ENCODE measurements at places on chromosomes 13 and 19.
A peak's percentile ranks its signal among the peaks of the same experiment; 100 is the strongest.

DNA sequence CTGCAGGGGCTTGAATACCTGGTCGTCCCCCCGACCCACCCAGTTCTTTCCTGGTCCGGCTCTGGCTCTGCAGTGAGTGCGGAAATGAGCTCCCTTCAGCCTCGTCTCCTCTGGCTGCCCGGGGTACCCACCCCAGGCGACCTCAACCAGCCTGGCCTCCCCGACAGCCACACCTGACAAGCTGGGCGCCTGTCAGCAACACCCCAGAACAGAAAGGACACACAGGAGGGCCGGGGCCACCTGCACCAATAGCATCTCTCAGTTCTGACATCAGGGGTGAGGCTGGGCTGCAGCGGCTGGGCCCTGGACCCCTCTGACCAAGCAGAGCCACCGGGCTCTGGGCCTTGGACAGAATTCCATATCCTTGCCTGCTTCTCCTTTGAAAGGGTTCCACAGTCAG is 19.7 kb downstream of the SUGP1 start:
- no peak for DNase-seq

DNA sequence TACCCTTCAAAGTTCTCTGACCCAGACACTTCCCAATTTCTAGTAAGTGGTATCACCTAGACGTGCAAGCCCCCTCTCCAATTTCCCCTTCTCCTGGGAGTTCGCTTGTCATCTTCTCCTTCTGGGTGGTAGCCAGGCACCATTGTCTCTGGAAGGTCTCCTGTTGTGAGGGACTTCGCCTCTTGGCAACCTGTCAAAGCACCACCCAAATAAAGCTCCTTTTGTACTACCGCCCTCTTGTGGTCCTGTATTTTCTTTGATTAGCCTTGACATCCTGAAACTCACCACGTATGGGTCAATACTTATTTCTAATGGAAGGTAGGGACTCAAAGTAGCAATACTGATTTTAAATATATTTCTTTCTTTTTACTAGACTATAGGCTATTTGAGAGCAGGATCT is 8.2 kb downstream of the GPC5 start:
- peak; percentile 57 for DNase-seq

DNA sequence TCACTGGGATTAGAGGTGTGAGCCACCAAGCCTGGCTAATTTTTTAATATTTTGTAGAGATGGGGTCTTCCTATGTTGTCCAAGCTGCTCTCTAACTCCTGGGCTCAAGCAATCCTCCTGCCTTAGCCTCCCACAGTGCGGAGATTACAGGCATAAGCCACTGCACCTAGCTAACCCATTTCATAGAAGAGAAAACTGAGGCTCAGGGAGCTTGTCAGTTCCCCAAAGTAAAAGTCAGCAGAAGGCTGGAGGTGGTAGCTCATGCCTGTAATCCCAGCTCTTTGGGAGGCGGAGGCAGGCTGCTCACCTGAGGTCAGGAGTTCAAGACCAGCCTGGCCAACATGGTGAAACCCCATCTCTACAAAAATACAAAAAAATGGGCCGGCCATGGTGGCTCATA is 8.8 kb upstream of the HOMER3 start:
- DNase-seq: no peak

GRCh38 chr13:33722216-33722915 is 95.6 kb upstream of the RFC3 start:
- DNase-seq: peak; percentile 5

- no peak for DNase-seq
Observed at GRCh38 chr13:33515146-33515545, 229.6 kb upstream of the STARD13 start.

DNA sequence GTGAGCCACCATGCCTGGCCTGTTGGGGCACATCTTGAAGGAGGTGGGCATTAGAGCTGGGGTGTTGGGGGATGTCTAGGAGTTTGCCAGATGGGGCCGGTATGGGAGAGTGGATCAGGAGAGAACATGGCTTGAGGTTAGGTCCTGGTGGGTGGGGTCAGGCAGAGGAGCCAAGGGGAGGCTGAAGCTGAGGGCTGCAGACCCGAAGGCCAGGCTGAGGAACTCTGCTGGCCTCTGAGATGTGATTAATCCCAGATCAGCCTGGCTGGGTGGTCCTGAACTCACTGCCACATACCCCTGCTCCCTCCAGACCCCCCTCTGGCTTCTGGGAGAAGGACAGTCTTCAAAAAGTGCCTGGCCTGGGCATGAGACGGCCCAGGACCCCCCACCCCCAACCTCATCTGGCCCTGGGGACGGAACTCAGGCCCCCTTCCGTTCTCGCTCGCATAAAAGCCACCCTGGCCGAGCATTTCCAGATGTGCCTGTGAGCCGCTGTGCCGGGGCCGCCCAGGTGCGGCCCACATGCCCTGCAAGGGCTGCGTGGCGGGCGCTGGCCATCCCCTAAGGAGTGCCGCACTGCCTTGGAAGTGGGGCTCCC is 2.7 kb downstream of the FSTL3 start:
- no peak for DNase-seq

DNA sequence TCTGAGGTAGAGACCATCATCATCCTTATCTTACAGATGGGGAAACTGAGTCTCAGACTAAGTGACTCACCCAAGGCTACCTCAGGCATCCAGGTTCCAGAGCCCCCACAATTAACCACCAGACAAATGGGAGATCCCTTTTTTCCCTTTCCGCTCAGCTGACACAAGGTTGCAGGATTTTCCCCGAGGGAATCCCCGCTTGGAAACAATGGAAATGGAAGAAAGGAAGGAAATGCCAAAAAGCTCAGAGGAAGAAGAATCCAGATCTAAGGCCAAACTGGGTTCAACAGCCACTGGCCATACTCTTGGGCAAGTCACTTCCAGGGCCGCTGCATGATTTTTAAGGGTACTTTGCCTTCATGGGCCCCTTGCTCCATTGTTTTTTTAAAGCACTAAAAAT is 1.6 kb downstream of the ZNF71 start:
- no peak for DNase-seq

DNA sequence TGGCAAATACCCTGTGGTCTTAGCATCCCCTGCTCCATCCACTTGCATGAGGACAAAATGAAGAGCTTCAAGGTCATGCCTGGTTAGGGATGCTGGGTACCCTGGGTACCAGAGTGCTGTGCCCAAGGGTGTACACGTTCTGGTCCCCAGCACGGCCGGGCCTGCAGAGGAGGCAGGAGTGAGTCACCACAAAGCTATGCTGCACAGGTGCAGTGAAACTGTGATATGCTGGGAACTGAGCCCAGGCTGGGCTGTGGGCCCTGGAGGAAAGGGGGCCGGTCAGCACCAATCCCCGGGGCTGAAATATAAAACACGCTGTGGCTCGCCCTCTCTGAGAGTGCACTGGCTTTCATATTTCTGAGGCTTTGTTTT is 95.1 kb downstream of the TSHZ3 start:
- no peak for DNase-seq

DNA sequence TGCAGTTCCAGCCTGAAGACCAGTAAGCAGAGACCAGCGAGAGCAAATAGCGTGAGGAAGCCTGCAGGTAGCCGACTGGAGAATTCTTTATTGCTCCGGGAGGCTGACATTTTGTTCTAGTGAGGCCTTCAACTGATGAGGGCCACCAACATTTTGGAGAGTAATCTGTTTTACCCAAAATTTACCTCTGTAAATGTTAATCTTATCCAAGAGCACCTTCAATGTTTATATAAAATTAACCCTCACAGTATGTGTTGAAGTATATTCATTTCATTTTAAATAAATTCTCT is 546.4 kb upstream of the SLITRK5 start:
- DNase-seq: no peak

- no peak for DNase-seq
Observed at GRCh38 chr13:30234619-30235162, 72.7 kb downstream of the KATNAL1 start.

DNA sequence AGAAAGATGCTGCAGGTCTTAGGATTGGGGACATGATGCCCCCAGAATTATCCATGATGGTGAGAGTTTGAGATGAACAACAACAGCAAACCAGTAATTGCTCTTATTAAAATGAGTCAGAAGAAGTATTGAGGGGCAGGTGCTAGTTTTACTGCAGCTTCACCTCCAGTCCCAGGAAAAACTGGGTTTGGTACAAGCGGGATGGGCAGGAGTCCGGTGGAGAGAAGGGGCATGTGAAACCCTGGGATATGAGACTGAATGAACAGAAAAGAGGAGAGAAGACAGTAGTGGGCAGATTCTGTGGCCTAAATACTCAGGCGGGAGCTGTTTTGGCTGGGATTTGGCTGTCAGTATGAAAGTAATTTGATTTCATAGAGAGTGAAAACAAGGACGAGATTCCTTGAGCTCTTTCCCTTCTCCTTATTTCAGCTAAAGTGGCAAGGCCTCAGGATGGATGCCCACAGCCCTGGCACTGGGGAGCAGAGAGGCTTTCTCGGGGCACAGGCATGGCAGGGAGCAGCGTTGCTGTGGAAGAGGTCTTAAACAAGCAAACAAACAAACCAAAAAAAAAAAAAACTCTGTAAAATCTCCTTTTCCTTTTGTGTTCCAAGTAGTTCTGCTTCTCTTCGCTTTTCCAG is 30.7 kb downstream of the NFIX start:
- DNase-seq: no peak

DNA sequence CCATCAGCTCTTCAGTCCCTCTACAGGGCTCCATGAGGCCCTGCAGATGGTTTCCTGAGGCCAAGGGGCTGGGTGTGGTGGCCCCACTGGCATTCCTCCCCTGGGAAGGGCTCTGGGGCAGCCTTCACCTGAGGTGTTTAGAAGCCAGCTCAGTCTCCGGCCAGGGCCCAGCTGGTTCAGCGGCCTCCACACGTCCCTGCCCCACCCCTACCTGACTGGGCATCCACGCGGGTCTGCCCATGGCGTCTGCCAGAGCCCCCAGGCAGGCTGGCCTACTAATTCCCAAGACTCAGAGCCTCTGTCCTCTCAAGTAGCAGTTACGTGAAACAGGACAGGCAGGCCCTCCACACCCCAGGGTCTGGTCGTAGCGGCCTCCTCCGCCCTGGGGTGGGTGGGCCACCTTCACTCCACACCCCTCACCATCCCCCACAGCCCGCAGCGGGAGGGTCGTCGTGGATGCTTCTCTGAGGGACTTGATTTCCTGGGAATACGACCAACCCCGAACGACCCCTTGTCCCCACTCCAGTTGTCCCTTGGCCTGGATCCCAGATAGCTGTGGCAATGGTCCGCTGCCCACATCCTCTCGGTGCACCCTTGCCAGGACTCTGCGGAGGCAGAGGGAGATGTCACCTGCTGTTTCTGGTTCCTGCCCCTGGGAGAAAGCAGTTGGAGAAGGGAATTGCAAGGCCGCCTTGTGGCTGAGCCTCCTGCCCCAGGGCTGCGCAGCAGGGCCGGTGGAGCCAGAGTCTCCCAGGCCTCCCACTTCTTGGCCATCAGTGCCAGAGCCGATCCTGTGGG is 24.3 kb downstream of the CAPN12 start:
- DNase-seq: peak; percentile 51

DNA sequence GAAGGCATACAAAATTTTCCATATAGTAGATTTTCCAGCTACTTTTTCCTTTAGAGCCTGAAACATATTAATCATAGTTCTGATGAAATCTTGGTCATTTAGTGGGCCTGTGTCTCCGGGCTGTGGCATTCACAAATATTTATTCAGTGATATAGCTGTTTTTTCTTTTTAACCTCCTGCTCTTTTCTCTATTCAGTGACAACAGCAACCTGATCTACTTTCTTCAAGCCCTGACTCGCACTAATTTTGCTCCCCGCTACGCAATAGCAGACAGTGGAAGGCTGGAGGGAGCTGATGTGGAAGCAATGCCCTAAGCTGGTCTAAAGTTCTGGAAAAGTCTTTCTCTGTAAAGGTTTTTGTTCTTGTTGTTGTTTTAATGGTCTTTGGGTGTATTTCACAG is 289.7 kb downstream of the SLITRK6 start:
- DNase-seq: no peak

GRCh38 chr19:12783849-12784393 is 7.4 kb upstream of the JUNB start:
- peak; percentile 66 for DNase-seq

- no peak for DNase-seq
Observed at GRCh38 chr13:41791056-41791455, 169.9 kb downstream of the VWA8 start.

DNA sequence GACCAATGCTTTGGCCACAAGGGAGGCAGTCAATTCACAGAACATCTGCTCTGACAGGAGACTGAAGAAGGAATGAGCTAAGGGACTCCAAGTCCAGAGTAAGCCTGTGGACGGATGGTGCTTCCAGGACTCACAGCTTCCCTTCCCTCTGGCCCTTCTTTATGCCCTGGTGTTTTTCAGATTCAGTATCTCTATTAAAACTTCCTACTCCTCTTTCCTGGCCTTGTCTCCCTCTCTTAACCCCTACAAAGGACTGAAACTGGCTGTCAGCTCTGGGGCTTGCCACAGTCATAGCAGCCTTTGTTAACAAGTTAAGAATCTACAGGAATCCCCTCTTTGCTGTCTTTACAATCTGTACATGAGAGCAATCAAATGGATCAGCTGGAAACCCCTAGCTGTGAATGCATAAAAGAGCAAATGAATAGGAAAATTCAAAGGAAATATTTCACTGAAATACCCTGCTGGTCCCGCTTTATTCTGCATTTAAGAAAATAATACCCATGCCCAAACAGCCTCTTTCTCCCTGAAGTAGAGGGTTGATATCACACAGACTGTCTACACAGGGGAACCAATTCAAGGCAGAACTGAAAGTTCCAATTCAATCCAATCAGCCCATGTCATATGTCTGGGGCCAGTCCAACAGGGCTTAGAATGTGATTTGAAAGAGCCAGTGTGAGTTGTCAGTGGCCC is 192.3 kb downstream of the MZT1 start:
- no peak for DNase-seq

DNA sequence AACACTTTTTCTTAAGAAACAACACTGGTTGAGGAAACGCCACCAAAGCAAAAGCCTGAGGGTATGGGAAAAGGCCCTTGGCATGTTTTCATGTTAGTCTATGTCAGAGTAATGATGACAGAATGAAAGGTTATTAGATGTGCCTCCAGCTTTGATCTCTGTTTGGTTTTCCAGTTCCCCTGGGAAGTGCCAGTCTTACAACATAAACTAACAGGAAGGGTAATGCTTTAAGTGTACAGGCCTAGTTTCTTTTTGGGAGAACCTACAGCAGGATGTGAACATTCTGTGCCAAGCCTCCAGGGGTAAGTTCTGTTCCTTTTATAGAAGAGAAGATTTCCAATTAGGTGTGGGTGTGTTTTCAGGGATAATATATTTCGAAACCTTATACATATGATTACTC is 121.7 kb downstream of the FNDC3A start:
- DNase-seq: no peak

DNA sequence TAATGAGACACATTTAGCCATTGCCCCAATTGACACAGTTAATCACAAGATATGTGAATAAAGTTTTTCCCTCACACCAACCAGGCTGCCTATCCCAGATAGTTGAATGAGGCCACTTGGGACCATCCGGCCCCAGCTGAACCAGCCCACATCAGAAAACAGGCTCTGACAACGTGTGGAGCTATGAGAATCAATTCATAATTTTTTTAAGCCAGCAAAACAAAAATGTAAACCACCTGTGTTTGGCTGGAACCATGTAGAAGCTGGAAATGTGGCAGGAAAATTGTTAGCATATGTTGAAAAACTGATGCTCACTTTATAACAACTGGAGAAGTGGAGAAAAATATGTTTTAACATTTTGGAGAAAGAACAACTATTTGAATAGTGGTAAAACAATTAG is 1161.3 kb downstream of the SLITRK1 start:
- no peak for DNase-seq
